ENCODE measurements at places on chromosomes 3 and 15.

DNA sequence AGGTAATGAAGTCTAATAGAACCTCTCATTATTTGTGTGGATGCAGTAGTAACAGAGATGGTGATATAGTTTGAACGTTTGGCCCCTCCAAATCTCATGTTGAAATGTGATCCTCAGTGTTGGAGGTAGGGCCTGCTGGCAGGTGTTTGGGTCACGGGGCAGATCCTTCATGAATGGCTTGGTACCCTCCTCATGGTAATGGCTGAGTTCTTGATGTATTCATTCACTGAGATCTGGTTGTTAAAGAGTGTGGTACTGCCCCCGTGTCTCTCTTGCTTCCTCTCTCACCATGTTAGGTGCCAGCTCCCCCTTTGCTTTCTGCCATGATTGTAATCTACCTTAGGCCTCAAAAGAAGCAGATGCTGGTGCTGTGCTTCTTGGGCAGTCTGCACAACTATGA lies 606.8 kb downstream of the UNC13C start:
- no peak for DNase-seq

DNA sequence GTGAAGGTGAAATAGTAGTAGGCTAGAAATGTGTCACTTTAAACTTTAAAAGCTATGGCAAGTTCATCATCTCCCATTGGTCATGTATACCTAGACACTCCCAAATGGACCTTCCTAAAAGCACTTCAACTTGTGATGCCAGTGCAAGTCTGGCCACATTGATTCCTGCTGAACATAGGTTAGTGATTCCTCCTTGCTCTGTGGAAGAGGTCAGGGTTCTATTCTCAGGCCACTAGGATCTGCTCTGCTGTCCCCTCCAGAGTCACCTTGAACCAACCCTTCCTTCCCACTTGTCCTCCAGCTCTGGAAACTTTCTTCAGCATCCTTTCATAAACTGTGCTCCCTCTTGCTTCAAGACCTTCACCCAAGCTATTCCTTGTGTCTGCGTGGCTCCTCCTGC lies 301.7 kb downstream of the RPLP1 start:
- DNase-seq, result no peak

DNA sequence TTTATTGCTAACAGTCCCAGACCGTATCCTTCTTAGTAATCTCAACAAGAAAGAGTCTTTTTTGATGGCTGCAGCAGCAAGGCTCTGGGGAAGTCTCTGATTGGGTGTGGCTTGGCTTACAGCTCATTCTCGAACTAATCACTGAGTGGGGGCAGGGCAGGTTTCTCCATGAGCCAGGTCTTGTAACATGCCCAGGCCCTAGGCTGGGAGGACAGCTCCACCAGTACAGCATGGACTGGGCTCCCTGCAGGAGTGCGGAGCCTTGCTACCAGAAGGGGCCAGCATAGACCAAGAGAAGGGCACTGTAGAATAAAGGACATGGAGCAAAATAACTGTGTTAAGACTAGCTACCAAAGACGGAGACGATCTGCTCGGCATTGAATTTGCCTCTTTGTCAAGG lies 7.2 kb downstream of the CD276 start:
- peak; percentile 25 for DNase-seq

GRCh38 chr3:193744822-193745684 lies 152.0 kb downstream of the OPA1 start:
- DNase-seq, result no peak

DNA sequence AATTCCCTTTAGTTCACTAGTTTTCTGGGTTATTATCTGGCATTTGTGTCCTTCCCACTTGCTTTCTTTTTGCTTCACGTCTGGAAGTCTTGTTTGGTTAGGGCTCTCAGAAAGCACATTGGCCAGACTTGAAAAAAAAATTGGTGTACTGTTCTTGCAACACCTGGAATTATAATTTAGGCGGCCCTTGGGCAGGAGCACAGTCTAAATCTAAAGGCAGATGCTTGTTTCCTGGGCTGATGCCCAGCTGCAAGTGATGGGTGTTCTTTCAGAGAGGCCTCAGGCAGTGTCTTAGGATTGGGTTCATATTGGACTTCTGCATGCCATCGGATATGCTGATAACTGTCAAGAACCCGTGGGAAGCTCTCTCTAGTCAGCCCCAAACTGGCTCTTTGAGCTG lies 521.5 kb downstream of the PDCD6IP start:
- DNase-seq, result no peak

DNA sequence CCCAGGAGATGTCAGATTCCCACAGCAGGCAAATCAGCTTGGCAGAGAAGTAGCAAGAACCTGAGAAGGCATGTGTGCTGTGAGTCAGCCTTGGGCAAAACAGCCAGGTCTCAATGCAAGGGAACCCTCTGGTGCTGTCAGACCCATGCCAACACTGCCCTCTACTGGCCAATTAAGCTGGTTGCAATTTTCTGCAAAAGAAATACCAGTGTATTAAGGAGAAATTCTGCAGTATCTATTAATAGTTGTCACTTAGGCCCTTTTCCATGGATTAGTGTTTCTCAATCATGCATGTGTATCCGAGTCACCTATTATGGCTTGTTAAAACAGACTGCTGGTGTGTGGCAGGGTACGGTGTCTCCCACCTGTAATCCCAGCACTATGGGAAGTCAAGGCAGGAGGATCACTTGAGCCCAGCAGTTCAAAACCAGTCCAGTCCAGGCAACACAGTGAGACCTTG lies 26.2 kb downstream of the MAP4 start:
- DNase-seq, result peak; percentile 68

DNA sequence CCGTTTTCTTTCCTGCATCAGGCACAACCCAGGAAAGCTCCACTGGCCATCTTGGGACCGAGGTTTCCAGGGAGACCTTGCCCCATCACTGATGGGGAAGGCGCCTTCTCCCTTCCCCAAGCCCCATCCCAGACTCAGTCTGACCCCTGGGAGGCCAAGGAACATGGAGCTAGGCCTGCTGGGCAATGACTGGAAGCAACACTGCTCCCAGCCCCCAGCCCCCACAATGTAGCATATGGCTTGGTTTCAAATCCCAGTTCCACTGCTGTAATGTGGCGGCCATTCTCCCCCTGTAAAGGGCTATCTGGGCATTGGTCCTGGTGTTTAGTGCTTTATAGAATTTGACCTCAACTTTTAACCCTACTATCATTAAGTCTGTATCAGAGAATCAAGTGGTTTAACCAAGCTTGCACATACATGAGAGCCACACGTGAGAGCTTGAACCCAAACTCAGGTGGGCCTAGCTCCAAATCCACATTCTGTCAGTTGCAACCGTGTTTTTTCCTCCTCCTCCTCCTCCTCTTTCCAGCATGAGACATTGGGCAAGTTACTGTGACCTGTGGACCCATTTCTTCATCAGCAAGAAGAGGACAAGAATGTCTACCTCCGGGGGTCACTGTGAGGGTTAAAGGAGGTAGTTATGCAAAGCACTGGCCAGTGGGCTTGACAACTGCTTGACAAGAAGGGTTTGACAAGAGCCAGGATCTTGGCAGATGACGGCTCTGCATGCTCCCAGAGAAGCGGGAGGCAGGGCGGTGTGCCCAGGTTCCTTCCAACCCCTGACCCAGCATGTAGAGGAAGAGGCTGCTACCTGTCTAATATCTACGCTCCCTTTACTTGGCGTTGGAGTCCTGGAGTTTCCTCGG lies 37.4 kb downstream of the KLHL25 start:
- DNase-seq, result no peak

DNA sequence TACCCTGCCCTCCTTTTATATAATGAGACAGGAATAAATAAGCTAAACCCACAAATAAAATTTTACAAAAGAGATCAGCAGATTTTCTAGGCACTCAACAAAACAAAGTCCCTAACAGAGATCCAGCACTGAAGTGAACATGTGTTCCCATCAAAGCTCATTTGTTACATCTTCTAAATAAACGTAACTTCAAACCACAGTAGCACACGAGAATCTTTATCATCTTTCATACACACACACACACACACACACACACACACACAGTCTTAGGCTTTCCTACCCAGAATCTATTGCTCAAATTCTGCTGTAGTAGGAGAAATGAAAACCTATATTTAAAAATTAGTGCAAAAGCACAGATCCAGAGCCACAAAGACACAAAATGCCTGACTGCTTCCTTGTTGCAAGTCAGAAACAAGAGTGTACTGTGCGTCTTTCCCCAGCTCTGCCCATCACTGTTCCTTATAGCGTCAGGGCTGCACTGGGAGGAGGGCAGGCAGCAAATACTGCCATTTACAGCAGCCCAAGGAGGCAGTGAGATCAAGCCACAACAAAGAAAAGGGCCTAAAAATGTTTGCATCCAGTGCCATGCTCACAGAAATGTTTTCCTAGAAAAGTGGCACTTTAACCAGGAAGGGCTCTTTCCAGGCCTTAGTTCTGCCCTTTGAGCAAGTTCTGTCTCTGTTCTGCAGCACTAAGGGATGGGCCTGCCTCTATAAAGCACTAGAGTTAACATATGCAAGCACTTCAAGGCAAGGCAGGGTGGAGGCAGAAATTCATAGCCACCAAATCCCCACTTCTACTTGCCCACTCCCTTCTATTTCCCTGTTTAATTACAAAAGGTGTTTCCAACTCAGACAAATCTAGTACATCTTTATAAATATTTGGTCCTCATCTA lies 6.0 kb downstream of the IP6K1 start:
- no peak for DNase-seq

GRCh38 chr15:92663250-92663951 lies 7.8 kb upstream of the FAM174B start:
- DNase-seq, result no peak

GRCh38 chr3:143090486-143090885 lies 29.1 kb upstream of the CHST2 start:
- no peak for DNase-seq

- DNase-seq, result no peak
Observed at GRCh38 chr3:105715372-105715771, 153.4 kb downstream of the CBLB start.

DNA sequence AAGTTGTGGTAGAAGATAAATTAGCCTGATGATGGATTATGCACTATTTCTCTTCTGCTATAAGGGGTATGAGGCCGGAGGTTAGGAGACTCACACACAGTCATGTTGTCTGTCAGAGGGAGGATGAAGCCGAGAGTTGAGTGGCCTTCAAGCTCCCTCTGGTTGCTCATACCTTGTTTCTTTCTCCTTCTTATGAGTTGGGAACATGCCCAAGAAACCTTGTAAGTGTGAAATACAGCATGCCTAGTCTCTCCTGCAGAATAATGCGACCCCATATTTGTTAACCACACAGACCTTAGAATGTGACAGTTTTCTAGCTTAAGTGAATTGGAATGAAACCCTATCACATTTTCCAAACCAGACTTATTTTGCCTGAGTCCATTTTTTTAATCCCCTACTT lies 366.7 kb downstream of the PTPRG start:
- DNase-seq, result no peak
